ENCODE measurements at places on chromosomes 7 and 10.

DNA sequence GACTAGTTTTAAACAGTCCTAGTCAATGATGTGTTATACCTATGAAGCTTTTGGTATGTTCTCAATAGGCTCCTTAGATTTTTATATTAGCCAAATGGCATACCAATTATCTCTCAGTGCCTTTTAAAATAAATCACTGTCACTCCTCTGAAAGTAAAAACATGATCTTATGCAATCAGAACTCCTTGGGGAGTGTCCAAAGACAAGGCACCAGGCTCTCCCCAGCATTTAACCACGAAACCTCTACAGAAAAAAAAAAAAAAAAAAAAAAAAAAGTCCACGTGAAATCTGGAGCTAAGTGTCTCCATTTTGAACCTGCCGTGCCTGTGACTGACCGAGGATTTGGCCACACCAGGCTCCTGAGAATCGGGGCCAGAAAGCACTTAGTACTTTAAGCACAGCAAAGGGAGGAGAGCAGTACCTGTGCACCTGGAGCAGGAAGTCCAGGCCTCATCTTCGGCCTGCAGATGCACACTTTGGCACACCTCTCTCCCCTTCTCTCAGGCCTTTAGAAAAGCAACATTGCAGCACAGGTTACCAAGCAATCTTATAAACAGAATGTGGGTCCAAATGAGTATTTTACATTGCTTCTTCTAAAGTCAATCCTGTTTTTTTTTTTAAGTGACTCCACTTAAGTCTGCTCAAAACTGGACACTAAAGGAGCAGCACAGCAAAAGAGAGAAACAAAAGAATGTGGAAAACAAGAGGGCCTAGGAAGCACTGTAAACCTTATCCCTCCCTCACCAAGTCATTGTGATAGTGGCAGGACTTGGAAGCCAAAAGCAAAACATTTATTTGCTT is 1.5 kb downstream of the FAM13C start:
- DNase-seq = no peak

DNA sequence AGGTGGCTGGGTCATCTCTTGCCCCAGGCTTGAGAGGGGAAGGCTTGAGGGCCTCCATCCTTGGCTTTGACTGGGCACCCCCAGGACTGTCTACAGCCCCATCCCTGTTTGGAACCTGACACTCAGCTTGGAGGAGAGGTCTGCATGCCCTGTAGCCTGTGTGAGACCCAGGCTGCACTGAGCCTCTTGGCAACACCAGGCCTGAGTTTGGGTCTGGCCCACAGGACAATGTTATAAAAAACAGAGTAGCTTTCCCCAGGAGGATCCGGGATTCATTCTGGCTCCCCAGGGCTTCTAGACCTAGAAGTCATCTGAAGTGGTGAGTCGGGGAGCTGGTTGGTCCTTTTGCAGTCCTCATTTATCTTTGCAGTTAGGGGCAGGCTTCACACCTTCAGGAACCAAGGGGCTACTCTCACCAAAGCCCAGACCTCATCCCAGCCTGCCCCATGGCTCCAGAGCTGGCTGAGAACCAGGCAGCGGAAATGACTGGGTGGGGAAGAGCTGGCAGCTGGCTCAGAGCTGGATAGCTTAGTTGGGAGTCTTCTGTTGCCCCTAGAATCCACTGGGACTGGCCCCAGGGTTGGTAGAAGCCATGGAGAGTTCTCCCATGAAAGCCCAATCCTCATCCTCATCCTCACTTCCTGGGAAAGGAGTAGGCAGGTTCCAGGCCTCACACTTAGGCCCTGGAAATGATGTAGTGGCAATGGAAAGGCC is 68.8 kb downstream of the ADCYAP1R1 start:
- DNase-seq = no peak

DNA sequence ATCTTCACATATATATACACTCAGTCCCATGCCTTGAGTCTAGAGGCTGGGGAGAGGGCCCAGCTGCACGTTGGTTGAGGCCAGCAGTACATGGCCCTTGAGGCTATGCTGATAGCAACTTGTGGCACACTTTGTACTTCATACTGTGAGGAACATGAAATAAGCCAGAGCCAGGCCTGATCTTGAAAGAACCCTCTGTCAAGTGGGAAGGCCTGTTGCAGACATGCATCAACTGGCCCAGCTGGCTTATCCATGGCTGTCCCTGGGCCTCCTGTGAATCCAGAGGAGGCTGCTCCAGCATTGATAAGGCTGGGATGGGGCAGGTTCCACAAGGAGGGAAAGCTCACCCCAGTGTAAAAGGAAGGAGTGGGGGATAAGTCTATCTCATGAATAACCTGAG is 140.4 kb downstream of the NRF1 start:
- no peak for DNase-seq

- DNase-seq = no peak
These were observed 76.6 kb downstream of the GPR37 start for GRCh38 chr7:124688991-124689390.

DNA sequence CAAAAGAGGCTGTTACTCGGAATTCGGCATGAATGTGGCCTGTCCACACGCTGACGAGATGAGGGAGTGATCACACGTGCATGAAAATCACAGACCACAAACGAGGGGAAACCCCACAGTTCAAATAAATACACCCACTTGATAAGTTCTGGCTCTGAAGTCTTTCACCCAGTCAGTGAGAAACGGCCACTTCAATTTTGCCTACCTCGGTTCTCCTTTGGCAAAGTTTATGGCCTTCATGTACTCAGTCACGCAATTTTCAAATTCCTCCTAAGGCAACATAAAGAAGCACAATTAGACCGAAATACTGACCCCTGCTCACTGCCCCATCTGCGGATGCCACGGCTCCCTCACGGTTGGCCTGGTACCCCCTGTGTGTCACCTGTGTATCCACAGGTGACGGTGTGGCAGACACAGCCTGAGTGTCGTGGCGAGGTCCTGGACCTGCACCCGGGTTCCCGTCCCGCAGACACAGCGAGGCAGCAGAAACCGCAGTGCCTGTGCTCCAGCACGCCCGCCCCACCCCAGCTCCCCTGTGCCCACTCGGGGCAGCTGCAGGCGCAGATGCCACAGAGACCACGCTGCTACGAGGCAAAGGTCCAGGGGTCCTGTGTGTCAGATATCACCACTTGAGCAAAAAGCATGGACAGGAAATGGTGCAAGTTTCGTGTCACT is 1.4 kb downstream of the CFAP46 start:
- DNase-seq = no peak

DNA sequence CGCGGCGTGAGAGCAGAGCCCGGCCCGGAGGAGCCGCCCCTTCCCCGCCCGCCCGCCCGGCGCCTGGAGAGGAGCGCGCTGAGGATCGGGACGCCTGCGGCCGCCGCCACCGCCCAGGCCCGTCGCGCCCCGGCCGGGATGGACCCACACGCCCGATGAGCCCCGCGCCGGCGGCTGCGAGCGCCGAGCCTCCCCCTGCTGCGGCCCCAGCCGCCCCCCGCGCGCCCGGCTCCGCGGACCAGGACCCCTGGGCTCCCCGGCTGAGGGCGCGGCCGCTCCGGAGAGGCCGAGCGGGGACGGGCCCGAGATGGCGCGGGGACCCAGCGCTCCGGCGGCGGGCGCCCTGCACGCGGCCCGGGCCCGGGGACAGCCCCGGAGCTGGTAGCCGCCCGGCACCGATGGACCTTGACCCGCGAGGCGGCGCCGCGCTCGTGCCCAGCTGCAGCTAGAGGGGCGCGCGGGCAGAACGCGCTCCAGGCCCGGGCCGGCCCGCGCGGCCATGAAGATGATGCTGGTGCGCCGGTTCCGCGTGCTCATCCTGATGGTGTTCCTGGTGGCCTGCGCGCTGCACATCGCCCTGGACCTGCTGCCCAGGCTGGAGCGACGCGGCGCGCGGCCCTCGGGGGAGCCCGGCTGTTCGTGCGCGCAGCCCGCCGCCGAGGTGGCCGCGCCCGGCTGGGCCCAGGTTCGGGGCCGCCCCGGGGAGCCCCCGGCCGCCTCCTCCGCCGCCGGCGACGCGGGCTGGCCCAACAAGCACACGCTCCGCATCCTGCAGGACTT is 520 bp downstream of the FAM20C start:
- no peak for DNase-seq

DNA sequence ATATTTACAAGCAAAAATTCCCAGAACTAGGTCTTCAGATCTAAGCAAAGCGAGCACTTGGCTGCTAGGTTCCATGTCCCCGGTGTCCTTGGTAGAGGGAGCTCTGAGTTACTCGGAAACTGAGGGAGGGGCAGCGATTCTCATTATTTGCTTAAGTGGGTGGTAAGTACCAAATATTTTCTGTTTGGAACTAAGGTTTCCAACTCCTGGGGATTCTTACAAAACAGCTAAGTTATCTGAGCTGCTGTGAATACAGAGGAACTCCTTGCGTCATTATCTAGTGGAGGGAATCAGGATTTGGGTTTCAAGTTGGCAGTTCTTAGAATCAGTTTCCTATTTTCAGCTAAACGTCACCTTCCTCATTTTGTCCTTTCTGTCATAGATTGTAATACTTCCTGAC is 76.8 kb upstream of the IKZF1 start:
- no peak for DNase-seq
